CD8-positive, alpha-beta T cell (primary cell): ENCODE measurements at places on chromosomes 7 and 10.

DNA sequence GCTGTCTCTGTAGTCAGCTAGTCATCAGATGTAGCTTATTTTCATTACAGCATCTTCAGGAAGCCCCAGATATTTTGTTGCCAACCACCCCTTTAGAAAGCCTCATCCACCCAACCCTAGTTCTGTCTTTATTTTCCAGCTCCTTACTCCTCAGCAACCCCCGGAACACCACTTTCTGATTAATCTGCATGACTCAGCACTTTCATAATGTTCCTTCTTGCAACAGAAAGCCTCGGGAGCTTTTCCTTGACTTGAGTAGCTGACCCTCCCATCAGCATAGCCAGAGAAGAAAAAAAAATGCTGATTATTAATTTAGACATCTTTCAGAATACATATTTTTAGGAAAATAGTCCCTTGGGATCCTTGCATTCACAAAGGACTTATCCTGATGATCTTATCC, 244.0 kb upstream of the CXCL12 start:
- no peak for DNase-seq

GRCh38 chr10:7484456-7485243, 73.8 kb upstream of the SFMBT2 start:
- peak; percentile 66 for DNase-seq

DNA sequence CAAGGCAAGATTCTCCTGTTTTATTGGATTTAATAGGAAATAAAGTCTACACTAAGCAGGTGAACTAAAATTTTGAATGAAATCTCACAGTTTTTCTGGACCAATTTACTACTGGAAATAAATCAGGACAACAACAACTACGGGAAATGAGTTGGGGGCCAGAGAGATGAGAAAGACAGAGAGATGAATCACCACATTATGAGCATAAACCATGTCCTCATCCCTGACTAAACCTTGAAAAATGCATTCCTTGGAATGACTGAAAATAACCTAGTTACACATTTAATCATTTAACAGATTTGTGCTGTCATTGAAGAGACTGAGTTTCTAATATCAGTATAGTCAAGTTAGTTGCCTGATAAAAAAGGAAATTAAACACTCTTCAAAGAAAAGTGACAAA, 608.4 kb upstream of the KCND2 start:
- no peak for DNase-seq

GRCh38 chr10:95560278-95561176, 644 bp downstream of the SORBS1 start:
- peak; percentile 50 for DNase-seq

DNA sequence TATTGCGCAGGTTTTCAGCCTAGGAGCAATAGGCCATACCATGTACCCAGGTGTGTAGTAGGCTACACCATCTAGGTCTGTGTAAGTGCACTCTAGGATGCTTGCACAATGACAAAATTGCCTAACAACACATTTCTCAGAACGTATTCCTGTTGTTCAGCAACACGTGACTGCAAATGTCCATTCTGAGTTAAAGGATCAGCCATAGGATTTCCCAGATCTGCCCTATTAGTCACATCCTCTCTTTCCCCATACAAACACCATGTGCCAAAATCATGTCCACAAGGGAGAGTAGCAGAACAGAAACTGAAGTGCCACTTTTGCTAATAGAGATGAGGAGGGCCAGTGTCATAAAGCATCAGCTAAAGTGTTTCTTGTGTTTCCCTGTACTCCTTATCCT, 42.6 kb upstream of the AMPH start:
- no peak for DNase-seq

DNA sequence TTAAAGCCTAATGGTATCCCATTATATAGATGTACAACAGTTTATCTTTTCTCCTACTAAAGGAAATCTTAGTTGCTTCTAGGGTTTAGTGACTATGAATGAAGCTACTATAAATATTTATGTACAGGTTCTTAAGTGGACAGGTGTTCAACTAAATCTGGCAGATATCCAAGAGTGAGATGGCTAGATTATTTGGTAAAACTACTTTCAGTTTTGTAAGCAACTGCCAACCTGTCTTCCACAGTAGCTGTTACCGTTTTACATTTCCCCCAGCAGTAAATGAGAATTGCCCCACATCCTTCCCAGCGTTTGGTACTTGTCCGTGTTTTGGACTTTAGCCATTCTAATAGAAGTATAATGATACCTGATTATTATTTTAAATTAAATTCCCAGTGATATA, 144.9 kb upstream of the MAGI2 start:
- no peak for DNase-seq

- DNase-seq = no peak
Measured at GRCh38 chr10:7718685-7719084, 15.6 kb downstream of the ITIH2 start.

GRCh38 chr10:76168437-76168836, 737.0 kb downstream of the LRMDA start:
- no peak for DNase-seq

- no peak for DNase-seq
Measured at GRCh38 chr10:51687296-51687695, 12.1 kb downstream of the CSTF2T start.

- DNase-seq = no peak
Measured at GRCh38 chr10:58995058-58995596, 181.3 kb upstream of the PHYHIPL start.

DNA sequence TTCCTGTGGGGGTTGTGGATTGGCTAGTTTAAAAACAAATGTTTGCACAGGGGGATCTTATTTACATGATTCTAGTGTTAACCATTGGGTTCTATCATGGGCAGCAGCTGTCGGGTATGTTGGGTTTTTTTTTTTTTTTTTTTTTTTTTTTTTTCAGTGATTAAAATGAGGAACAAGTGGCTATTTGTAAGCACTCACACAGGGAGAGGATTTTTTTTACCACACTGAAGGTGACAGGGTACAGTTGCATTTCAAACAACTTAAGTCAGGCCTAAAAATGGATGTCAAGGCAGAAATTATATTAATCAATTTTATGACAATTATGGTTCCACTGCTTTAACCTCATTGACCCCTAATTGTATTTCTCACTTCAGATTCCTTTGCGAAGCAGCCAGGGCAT, 92.8 kb downstream of the CD36 start:
- no peak for DNase-seq

- DNase-seq = no peak
Measured at GRCh38 chr7:12683678-12684585, 3.5 kb upstream of the ARL4A start.

- no peak for DNase-seq
Measured at GRCh38 chr10:74011770-74012169, 13.9 kb downstream of the VCL start.

- no peak for DNase-seq
Measured at GRCh38 chr10:126250527-126251310, 137.6 kb downstream of the ADAM12 start.

DNA sequence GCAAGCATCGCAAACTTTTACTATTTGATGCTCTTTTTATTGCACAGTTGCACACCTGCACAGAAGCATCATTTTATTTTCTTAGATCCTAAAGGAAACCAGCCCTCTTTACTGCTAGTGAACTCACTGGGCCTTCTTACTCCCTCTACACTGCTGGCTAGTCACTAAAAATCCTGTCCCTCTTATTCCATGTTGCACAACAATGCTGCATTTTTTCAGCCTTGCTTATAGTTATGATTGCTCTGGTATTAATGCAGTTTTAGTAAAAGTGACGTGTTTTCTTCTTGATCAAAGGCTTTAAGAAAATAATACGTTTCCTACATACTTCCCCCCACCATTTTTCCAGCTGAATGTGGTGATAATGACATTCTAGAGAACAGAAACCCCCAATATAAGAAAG, 132.9 kb upstream of the FAM3C start:
- DNase-seq = no peak

DNA sequence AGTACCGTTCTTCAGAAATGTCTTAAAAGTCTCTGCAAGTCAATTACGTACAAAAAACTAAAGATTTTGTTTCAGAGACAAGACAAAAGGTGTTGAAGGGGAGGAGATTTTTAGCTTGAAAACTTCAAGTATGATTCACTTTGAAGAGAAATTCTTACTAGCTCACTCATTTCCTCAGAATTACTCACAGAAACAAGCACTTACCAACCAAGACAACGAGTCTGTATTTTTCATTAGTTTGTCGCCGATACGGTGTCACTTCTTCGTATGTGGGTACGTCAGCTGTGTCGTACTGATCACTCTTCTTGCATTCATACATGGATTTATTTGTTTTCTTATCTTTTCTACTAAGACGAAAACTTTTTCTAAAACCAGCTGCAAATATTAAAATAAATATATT, 90.6 kb upstream of the ODAD2 start:
- no peak for DNase-seq

GRCh38 chr10:52465202-52465601, 151.1 kb downstream of the DKK1 start:
- no peak for DNase-seq

DNA sequence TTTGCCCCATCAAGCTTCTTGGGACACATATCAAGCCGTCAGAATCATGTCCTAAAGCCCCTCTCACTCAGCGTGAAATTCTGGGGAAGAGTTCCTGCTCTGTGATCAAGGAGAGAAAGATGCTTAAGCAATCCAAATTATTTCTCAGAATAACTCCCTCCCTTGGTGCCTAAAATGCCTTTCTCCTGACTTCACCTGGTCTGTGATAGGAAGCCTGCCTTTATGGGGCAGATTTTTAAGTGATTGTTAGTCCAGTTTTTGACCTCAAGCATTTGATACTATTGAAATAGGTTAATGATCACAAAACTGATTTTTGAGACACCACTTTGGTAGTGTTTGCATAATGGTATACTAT, 76.4 kb upstream of the MAGI2 start:
- DNase-seq = no peak

DNA sequence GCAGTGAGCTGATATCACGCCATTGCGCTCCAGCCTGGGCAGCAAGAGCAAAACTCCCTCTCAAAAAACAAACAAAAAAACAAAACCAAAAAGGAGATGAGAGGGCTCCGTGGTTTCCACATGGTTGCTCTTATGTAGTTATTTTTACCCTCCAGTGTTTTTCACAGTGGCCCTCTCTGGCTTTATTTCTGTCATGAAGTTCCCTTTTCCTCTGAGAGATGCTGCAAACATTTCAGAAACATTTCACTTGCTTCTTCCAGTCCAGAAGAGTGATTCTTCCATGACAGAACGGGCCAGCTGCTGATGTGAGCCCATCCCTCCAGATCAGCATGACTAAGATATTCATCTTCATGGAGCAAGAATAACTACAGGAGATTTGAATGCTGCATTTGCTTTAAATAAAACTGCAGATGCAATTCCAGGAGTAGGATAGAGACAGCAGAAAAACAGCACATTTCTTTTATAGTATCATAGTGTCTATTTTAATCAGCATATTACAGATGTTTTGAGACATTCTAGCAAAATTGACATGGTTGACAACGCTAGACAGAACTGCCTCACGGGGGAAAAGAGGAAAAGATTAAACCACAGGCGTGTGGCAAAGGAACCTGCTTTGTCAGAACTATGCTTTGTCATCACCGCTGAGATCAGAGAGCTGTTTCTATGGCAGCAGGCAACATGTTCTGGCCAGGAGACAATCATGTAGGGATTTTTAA, 40.3 kb downstream of the NRCAM start:
- DNase-seq = peak; percentile 56

DNA sequence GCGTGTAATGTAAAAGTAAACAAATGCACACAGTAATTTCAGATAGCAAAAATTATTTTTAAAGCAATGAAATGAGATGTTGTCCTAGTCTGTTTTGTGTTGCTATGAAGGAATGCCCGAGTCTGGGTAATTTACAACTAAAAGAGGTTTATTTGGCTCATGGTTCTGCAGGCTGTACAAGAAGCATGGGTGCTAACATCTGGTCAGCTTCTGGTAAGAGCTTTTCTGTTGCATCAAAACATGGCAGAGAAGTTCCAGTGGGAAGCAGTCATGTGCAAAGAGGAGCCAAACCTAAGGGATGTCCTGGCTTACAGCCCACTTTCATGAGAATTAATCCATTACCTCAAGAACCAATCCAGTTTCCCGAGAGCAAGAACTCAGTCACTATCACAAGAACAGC, 62.9 kb upstream of the MNX1 start:
- no peak for DNase-seq

GRCh38 chr10:58017719-58018367, 249.9 kb downstream of the IPMK start:
- no peak for DNase-seq

DNA sequence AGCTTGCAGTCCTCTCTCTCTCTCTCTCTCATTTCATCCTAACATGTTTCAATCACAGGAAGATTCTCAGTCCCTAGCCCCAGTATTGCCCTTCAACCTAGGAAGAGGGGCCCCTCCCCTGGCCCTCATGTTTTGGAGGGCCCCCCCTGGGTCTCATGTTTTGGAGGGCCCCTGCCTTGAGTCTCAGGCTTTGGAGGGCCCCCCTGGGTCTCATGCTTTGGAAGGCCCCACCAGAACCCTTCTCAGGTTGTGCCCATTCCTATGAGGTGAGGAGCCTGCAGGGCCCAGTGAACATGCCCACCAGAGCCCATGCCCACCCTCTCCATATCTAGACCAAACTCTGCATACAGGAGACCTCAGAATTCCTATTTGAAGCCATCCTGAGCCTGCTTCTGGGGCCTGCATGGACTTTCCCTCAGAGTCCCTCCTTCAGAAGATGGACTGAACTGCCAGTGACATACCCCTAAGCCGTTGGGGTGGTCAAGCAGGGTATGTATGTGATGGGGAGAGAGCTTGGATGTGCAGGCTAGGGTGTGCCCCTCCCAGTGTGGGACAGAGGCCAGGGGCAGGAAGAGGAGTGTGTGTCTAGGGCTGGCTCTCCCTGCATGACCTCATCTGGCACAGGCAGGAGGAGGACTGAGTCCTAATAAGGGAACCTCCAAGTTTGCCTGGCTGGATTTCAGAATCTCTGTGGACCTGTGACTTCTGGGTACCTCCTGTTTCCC, 8.1 kb upstream of the VDAC2 start:
- DNase-seq = no peak

DNA sequence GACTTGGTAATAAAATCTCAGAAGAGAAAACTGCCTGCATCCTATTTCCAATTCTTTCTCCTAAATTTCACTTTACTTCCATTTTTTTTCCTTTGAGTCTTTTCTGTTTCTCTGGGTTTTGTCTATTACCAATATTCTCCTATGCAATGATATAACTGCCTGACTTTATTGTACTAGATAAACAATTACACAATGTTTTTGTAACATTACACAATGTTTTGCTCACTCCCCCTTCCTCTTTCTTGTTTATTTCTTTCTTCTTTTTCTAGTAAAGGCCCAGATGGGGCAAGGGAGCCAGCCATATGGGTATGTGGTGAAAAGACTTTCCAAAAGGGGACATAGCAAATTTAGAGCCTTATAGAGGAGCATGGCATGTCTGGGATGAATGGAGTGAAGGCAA, 278.7 kb upstream of the PHYHIPL start:
- no peak for DNase-seq

GRCh38 chr7:232410-233248, 40.3 kb downstream of the FAM20C start:
- DNase-seq = no peak

GRCh38 chr10:125812128-125812750, 10.8 kb downstream of the UROS start:
- no peak for DNase-seq

GRCh38 chr10:6136215-6137201, 47.7 kb downstream of the RBM17 start:
- DNase-seq = no peak

- peak; percentile 24 for DNase-seq
Measured at GRCh38 chr10:69317175-69317604, 38.9 kb downstream of the HK1 start.
